Fibroblast of skin of scalp (primary cell): ENCODE measurements at places on chromosomes 3 and 15.

GRCh38 chr15:79371591-79371990, 60.5 kb upstream of the MINAR1 start:
- DNase-seq, result no peak

- DNase-seq, result no peak
Measured at GRCh38 chr3:107307205-107307604, 70.0 kb upstream of the CCDC54 start.

GRCh38 chr3:183895296-183895695, 10.6 kb upstream of the PARL start:
- peak; percentile 61 for DNase-seq

DNA sequence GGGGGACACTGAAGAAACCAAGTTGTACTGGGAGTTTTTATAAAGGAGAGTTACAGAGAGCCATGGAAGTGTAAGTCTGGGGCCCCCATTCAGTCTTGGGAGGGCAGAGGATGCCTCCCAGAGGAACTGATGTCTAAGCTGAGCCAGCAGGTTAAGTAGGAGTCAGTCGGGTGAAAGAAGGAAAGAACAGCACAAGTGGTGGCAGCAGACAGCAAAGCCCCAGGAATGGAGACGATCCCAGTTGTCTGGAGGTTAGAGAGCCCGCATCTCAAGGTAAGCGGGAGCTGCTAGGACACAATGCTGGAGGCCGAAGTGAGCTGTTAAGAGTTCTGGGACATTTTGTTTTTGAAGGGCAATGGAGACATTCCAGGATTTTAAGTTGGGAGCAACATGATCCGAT, 88.8 kb downstream of the TAMM41 start:
- no peak for DNase-seq

GRCh38 chr3:78893161-78893560, 874.6 kb downstream of the ROBO1 start:
- DNase-seq, result no peak

GRCh38 chr3:109339197-109339596, 1.9 kb upstream of the DPPA4 start:
- DNase-seq, result no peak

DNA sequence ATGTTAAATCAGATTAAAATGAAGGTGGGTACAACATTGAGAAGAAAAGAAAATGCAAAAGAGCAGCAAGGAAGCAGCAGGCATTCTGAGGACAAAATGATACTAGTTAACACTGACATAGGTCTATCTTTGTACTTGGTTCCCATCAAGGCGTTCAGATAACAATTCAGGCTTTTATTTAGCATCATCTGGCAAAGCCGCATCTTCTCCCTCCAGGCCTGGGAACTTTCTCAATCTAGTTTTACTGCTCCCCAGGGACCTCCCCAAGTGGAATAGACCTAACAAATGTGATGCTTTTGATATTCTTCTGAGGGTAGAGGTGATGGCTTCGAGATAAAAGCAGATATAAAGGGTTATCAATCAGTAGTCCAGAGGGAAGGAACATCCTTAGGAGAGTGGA, 130.6 kb downstream of the C3orf38 start:
- DNase-seq, result no peak

DNA sequence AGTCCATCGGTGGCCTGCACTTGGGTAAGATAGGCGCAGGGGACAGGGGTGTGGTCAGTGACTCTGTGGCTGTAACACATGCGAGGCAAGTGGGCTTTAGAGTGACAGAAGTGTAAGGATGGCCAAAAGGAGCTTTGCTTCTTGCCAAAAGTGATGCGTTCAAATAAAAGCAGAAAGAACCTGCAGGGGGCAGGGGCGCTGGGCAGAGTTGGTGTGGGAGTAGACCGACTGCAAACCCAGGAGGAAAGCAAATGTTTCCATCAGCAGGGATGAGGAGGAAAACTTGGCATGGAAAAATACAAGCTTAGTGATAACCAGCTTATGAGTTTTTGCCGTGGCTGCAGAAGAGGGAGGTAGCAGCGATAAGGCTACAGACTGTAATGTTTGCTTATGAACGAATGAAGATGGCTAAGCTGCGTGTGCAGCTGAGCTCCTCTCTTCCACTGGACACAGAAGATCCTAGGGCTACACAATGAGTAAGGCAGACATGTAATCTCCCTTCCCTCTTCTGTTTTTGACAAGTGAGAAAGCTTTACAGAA, 149.4 kb downstream of the WNT5A start:
- no peak for DNase-seq

DNA sequence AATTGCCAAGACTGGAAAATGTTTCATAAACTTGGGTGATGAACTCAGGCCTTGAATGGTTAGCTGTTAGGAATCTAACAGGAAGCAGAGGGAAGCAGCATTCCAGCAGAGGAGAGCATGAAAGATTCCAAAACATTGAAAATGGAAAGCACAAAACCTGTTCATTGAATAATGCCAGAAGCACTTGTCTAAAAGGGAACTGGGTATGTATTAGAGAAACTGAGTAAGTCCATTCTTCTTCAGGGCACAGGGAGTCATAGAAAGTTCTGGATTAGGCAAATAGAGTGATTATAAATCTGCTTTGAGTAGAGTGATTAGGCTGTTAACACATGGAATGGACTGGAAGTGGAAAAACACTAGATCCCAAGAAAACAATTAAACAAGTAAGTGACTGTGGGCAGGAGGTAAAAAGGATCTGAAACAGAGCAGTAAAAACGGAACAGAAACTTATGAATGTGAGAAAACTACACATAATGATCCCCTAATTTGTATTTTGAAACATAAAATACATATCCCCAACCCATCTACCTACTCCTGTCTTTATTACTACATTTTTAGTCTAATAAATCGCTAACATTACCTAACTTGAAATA, 343.4 kb downstream of the TBC1D5 start:
- DNase-seq, result no peak

- peak; percentile 75 for DNase-seq
Measured at GRCh38 chr3:155912579-155913190, 42.2 kb downstream of the GMPS start.

GRCh38 chr3:20503394-20504082, 317.5 kb upstream of the SGO1 start:
- DNase-seq, result no peak

- peak; percentile 67 for DNase-seq
Measured at GRCh38 chr3:131349946-131350347, 31.6 kb upstream of the NUDT16 start.

DNA sequence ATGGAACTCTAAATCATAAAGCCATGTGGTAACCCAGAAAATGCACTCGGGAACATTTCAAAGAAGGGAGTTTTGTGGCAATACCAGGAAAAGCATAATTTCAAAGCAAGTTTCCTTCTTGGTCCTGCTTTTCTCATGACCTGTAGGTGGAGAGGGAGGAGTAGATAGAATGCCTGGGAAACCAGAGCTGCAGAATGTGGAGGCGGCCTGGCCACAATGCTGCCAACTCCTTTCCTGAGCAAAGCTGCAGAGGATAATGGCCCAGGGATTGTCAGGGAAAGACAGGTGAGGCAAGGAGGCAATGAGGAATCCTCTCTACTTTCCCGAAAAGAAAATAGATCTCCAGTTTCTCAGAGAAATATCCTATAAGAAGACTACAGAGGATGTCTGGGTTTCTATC, 330.3 kb downstream of the FGF12 start:
- DNase-seq, result no peak

GRCh38 chr3:64687781-64688604, at the start of gene ADAMTS9:
TSS of gene ADAMTS9 (minus strand) at chr3:64688000. CDS start at chr3:64687657, 343 bp downstream.
- peak; percentile 83 for DNase-seq

DNA sequence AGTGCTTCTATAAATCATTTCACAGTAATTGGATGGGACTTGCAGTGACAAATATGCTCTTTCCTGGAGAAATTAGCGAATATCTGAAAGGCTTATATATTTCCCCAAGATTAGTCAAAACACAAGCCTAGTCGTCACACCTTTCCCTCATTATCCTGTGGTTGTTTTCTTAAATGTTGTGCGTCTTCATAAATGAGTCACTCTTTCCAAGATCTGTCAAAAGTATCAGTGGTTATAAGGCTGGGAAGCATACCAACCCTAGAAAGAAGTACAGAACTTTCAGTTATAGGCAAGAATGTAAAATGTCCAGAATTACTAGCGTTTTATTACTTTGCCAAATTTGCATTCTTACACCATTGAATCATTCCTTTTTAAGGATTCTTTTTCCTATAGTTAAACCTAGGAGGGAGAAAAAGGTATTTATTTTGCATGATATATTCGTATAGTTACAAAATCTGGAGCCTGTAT, 33.6 kb downstream of the TMEM212 start:
- DNase-seq, result peak; percentile 97

GRCh38 chr3:14646131-14646573, 5.4 kb upstream of the CCDC174 start:
- DNase-seq, result no peak

DNA sequence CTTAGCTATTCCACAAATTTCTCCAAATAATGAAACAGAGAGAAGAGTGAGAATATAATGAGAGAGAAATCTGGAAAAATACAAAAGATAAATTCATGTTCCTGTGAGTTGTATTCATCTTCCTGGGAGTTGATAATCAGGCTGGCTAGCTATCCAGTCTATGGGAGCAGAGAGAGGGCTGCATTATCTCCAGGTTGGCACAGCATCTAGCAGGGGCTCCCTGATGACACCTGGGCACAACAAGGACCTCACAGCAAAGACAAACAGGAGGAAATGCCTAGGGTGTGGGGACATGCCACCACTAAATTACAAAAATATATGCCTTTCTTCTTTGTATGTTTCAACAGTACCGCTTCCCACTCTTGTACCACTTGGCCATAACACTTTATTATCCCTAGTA, 1.9 kb downstream of the EHD4 start:
- no peak for DNase-seq

GRCh38 chr3:107962946-107963345, 127.9 kb downstream of the CD47 start:
- DNase-seq, result no peak

- DNase-seq, result peak; percentile 24
Measured at GRCh38 chr3:147613725-147614124, 204.6 kb downstream of the ZIC1 start.

DNA sequence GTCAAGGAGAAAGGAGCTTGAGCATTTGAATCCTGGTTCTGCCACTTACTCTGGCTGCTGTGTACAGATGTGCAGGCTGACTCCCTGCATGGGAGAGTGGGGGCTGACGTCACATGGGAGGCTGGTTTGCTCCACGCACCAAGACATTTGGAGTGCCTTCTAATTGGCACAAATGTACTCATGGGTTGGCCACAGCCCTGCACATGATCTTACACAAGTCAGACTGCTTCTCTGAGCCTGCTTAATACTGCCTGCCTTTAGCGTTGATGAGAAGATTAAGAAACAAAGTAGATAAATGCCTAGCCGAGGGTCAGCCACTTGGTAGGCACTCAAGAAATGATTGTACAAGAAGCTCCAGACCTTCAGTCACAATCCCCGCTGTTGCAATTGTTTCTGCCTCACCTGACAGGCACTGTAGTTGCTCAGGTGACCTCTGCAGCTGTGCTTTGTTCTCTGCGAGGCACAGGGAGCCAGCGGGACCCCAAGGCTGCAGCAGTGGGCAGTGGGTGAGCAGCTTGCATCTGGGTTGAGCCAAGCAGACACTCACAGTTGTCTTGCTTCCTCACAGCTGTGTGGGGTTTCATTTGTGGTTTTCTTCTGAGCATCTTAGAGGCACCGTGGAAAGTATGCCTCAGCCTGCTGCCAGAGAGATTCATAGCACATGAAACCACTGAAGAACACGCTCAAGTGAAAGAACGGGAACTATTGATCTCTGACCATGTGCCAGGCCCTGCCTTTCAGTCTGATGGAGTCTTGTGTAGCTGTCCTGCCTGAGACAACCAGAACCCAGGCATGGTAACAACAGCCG, 33.1 kb downstream of the GRK7 start:
- DNase-seq, result peak; percentile 69

GRCh38 chr15:34188711-34189110, 21.2 kb downstream of the KATNBL1 start:
- DNase-seq, result peak; percentile 3

GRCh38 chr15:92082006-92082843, 228.7 kb downstream of the SLCO3A1 start:
- peak; percentile 68 for DNase-seq

- DNase-seq, result peak; percentile 67
Measured at GRCh38 chr3:17645074-17645698, 97.2 kb downstream of the TBC1D5 start.

- no peak for DNase-seq
Measured at GRCh38 chr15:46389739-46390138, 754.9 kb downstream of the SQOR start.

DNA sequence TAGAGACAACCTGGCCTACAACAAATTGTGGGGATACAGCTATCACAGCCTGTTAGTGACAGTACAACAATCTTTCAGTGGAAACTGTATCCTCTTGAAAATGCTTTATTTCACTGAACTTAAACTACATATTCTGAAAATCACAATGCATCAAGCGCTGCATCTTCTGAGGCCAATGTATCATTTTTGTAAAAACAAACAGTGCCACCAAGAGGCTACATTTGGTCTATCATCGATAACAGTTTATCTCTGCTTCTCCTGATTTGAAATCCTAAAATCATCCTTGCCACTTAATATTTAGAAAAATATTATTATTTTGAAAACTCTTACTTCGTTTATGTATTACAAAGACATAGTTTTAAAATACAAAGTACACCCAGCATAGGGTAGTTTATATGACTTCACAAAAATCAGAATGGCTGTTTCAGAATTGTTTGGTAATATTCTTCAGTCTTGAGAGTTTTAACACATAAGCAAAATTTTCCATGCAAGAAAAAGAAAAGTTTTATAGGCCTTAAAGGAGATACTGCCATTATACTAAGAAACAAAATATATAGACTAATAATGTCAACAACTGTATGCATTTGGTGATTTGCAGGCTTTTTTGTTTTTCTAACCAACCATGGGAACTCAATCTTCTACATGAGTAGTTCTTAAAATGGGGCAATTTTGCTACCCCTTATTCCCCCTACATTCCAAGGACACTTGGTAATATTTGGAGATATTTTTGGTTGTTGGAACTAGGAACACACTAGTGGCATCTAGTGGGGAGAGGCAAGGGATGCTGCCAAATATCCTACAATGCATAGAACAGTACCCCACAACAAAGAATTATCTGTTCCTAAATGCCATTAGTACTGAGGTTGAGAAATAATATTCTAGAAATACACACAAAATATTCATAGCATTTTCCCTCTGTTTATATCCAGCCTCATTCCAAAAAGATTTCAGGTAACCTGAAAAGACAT, 42.3 kb downstream of the WDR72 start:
- DNase-seq, result peak; percentile 6

- peak; percentile 79 for DNase-seq
Measured at GRCh38 chr15:63019511-63020109, 22.9 kb upstream of the TPM1 start.

GRCh38 chr3:68089572-68090011, 435.2 kb upstream of the SUCLG2 start:
- peak; percentile 5 for DNase-seq

DNA sequence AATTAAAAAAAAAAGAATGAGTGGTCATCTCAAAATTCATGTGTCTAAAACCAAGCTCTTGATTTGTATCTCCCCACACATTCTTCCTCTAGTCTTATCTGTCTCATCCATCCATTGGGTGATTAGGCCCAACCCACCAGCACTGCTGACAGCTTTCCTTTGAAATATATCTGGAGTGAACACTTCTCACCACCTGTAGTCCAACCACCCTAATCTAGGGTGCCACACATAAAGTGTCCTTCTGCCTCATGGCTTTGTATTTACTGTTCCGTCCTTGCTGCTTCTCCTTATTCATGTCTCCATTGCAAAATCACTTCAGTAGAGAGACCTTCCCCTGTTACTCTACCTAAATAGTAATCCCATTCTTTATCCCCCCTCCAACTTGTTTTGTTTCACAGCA, 82.4 kb upstream of the PTX3 start:
- no peak for DNase-seq

GRCh38 chr3:165459924-165460835, 264.0 kb upstream of the SLITRK3 start:
- no peak for DNase-seq
